CD8-positive, alpha-beta memory T cell (primary cell): ENCODE measurements at places on chromosomes 2 and 18. TPM values are rescaled to one million over a fixed set of nuclear protein-coding genes. Genes with fewer than 3 reads are reported as not detected.

GRCh38 chr2:83784947-83785346 lies 674.1 kb downstream of the SUCLG1 start:
- H3K27me3 ChIP-seq = no peaks in the 10 kb centered on the region
- H3K27ac ChIP-seq = no peak overlapping the region
- H3K4me3 ChIP-seq = no peak overlapping the region
- no peak for DNase-seq

DNA sequence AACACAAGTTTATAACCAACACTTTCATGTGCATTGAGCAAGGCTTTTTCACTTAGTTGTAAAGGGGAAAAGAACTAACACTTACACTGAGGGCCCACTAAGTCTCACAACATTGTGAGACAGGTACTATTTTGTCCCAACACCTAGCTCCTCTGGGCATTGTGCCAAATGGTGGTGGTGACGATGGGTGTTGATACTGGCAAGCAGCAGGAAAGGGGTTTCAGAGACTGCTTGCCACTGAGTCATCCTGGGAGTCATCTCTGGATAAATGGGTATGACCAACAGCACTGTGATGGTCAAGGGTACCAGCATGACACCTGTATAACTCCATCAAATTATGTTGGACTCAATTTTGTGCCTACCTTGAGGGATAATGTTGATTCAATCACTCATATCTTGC lies 138.8 kb upstream of the ITGA6 start:
- H3K4me1 ChIP-seq = peaks cover 18% of the 10 kb centered on the region
- no peaks in the 10 kb centered on the region for H3K36me3 ChIP-seq
- H3K4me3 ChIP-seq = no peak overlapping the region
- DNase-seq = peak; percentile 53
- no peaks in the 10 kb centered on the region for H3K27me3 ChIP-seq

DNA sequence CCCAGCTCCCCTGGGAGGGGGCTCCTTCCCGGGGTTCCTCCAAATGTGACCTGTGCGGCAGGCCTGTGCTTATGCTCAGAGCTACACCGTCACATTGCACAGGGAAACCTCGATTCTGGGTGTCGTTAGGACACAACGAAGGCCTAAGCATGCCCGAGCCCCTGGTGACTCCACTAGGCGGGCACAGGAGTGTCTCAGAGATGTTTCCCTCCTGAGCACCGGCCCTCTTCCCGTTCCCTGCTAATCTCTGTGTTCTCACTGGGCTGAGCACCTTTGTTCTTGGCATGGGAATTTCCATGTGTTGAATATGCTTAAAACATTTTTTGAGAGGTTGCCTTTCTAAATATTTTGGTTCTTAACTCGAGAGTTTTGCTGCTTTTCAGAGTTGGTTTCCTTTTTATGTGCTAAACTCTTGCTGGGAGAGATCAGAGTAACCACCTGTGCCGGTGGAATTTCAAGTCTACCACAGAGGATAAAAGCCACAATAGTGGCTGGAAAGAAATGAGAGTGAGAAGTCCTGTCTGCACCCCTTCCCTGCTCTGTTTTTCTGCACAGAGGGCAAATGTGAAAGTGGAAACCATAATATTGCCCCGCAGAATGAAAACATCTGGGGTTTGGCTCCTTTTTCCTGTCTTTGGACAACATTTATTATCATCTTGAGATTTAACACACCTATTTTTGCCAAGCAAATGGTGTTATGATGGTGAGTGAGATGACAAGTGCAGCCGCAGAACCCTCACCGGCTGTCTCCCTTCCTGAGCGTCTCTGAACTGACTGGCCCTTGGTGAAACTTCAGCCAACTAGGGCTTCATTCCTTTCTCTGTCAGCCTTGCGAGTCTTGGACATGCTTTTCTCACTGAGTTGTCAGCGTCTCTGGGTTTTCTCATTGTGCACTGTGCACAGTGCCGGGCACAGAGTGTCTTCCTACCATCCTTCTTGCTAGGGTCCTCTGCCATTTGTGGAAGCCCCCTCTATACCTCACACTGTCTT lies 154.1 kb downstream of the VAPA start:
- DNase-seq = no peak
- H3K4me1 ChIP-seq = no peaks in the 10 kb centered on the region
- H3K4me3 ChIP-seq = no peak overlapping the region
- H3K27me3 ChIP-seq = no peaks in the 10 kb centered on the region

GRCh38 chr18:60018618-60019462 lies 119.0 kb downstream of the PMAIP1 start:
- DNase-seq = no peak
- no peak overlapping the region for H3K27ac ChIP-seq
- no peaks in the 10 kb centered on the region for H3K4me1 ChIP-seq
- H3K27me3 ChIP-seq = no peaks in the 10 kb centered on the region
- no peaks in the 10 kb centered on the region for H3K36me3 ChIP-seq
- no peak overlapping the region for H3K4me3 ChIP-seq

DNA sequence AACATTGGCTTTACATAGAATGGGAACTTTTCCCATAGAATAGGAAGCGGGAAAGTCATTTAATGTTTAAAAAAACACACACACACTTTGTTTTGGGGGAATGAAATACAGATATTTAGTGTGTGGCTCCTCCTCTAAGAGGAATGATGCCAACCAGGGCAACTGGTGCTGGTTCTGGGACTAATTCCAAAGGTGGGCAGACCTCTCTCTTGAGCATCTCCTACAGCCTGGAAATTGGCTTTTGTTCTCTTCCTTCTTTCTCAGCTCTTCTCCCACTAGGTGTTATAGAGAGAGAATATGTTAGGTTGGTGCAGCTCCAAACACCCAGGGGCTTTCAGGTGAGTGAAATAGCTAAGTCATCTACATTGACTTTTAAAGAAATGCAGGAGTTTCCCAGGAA lies 190.1 kb downstream of the RAD51AP2 start:
- no peaks in the 10 kb centered on the region for H3K36me3 ChIP-seq
- H3K27ac ChIP-seq = no peak overlapping the region
- H3K27me3 ChIP-seq = no peaks in the 10 kb centered on the region
- H3K4me3 ChIP-seq = no peak overlapping the region
- no peak for DNase-seq

EFHD1 gene
- total RNA-seq = 0.33 TPM

- H3K4me3 ChIP-seq = no peak overlapping the region
- no peak overlapping the region for H3K27ac ChIP-seq
- DNase-seq = peak; percentile 66
- no peaks in the 10 kb centered on the region for H3K36me3 ChIP-seq
- no peaks in the 10 kb centered on the region for H3K4me1 ChIP-seq
Measured at GRCh38 chr2:30862054-30862651, 54.9 kb upstream of the CAPN13 start.

IAH1 gene
- 76.9 TPM for total RNA-seq

DNAJC5G gene
- not detected for total RNA-seq

DNA sequence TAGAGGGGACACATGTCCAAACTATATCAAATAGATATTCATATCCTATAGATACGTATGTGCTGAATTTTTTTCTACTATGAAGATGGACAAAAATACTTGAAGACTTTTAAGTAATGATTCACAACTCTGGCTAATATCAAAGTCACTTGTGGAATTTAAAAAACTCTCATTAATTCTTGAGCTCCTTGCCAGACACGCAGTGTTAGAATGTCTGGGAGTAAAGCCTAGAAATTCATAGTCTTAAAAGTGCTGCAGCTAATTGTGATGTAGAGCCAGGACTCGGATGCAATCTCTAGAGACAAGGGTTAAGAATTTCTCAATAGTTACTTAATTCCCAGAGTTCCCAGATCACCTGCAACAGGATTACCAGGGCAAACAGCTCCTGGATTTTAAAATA lies 107.4 kb downstream of the ARL6IP6 start:
- no peaks in the 10 kb centered on the region for H3K4me1 ChIP-seq
- no peak overlapping the region for H3K4me3 ChIP-seq
- H3K36me3 ChIP-seq = no peaks in the 10 kb centered on the region
- no peak for DNase-seq
- H3K27me3 ChIP-seq = no peaks in the 10 kb centered on the region

DNA sequence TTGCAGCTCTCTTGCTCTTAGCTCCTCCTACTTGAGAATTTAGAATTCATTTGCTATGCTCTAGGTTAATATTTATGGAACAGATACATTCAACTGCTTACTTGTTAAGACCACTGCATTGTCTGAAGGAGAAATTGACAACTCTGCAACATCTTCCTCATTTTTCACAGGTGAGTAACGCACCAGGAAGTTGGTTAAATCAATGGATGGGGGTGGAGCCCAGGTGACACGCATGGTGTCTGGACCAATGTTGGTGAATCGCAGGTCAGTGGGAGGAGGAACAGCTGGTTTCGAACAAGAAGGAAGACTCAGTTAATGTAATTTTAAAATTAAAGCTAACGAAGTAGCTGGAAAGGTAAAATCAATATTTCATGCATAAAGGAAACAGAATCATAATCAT lies 44.3 kb downstream of the FN1 start:
- H3K36me3 ChIP-seq = no peaks in the 10 kb centered on the region
- no peak overlapping the region for H3K27ac ChIP-seq
- H3K4me3 ChIP-seq = no peak overlapping the region
- H3K4me1 ChIP-seq = no peaks in the 10 kb centered on the region
- no peak for DNase-seq

GRCh38 chr2:131417886-131418285 lies 53.9 kb upstream of the RAB6D start:
- H3K4me1 ChIP-seq = no peaks in the 10 kb centered on the region
- H3K27ac ChIP-seq = no peak overlapping the region
- H3K36me3 ChIP-seq = no peaks in the 10 kb centered on the region
- H3K4me3 ChIP-seq = no peak overlapping the region
- DNase-seq = no peak
- peaks cover 7% of the 10 kb centered on the region for H3K27me3 ChIP-seq

DNA sequence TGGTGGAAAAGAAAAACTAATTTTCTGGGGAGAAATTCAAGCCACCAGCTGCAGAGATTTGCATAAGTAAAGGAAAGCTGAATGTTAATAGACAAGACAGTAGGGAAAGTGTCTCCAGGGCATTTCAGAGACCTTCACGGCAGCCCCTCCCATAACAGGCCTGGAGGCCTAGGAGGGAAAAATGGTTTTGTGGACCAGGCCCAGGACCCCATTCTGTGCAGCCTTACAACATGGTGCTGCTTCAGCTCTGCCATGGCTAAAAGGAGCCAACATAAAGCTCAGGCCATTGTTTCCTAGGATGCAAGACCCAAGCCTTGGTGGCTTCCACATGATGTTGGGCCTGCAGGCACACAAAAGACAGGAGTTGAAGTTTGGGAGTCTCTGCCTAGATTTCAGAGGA lies 697.1 kb downstream of the SOCS6 start:
- no peaks in the 10 kb centered on the region for H3K27me3 ChIP-seq
- no peak for DNase-seq
- H3K27ac ChIP-seq = no peak overlapping the region
- H3K4me1 ChIP-seq = no peaks in the 10 kb centered on the region
- no peaks in the 10 kb centered on the region for H3K36me3 ChIP-seq

- H3K4me3 ChIP-seq = no peak overlapping the region
- H3K36me3 ChIP-seq = no peaks in the 10 kb centered on the region
- no peaks in the 10 kb centered on the region for H3K4me1 ChIP-seq
- no peak overlapping the region for H3K27ac ChIP-seq
- DNase-seq = no peak
Measured at GRCh38 chr18:60894254-60894945, 438.8 kb upstream of the CDH20 start.

CABYR gene
- 1.2 TPM for total RNA-seq

GRCh38 chr2:236531195-236531594 lies 38.4 kb upstream of the ACKR3 start:
- no peaks in the 10 kb centered on the region for H3K27me3 ChIP-seq
- H3K27ac ChIP-seq = no peak overlapping the region
- peaks cover 10% of the 10 kb centered on the region for H3K4me1 ChIP-seq
- DNase-seq = no peak
- H3K4me3 ChIP-seq = no peak overlapping the region

- no peak for DNase-seq
- no peaks in the 10 kb centered on the region for H3K4me1 ChIP-seq
- no peak overlapping the region for H3K4me3 ChIP-seq
- H3K27ac ChIP-seq = no peak overlapping the region
Measured at GRCh38 chr2:121254748-121255147, 30.3 kb downstream of the TFCP2L1 start.

GRCh38 chr2:17515652-17516051 lies 2.6 kb downstream of the RAD51AP2 start:
- no peaks in the 10 kb centered on the region for H3K4me1 ChIP-seq
- no peak overlapping the region for H3K4me3 ChIP-seq
- H3K27me3 ChIP-seq = no peaks in the 10 kb centered on the region
- H3K36me3 ChIP-seq = no peaks in the 10 kb centered on the region
